ENCODE measurements at places on chromosomes 5 and 9. TPM values are rescaled to one million over a fixed set of nuclear protein-coding genes. Genes with fewer than 3 reads are reported as not detected.

GRCh38 chr5:103901885-103902284, 339.3 kb upstream of the NUDT12 start:
- no peak for DNase-seq

GRCh38 chr9:120387257-120388002, 192.5 kb downstream of the CDK5RAP2 start:
- no peak for DNase-seq

- DNase-seq = no peak
These were observed 111.3 kb downstream of the STK32A start for GRCh38 chr5:147346006-147346561.

DNA sequence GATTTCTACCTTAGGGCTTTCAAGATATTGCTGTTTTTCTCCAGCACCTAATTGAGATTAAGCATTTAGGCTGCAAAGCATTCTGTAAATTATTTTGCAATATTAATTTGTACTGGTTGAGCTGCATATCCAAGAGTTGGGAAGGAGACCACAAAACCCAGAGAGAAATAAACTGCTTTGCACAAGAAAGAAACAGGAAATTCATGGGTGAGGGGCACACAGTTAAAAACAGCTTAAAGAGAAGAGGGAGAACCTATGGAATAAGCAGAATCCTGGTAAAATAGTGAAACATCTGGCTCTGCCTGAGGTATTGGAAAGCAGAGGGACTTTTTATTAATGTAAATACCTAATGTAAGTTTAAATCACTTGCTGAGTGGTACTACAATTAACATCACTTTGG, 243.0 kb downstream of the TMEM167A start:
- no peak for DNase-seq

GRCh38 chr9:109043578-109043977, 30.3 kb upstream of the CTNNAL1 start:
- no peak for DNase-seq

- no peak for DNase-seq
These were observed 21.2 kb downstream of the SYK start for GRCh38 chr9:90822866-90823265.

The EIF4E1B gene
- not detected for total RNA-seq

DNA sequence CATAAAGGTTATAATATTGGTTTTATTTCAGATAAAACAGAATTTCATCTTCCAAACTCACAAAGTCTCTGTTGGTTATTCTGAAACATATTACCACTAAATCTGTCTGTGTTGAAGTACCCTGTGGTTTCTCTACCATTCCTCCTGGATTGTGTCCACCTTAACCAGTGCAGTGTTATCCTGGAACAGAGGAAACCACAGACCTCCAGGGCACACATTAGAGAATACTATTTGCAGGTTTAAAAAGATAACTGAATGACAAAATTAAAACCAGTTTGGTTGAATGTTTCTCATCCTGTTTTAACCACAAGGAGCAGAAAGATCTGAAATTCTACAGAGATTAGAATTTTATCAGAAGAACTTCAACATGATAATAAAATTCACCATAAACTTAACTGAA, 251.8 kb downstream of the CWC27 start:
- no peak for DNase-seq

DNA sequence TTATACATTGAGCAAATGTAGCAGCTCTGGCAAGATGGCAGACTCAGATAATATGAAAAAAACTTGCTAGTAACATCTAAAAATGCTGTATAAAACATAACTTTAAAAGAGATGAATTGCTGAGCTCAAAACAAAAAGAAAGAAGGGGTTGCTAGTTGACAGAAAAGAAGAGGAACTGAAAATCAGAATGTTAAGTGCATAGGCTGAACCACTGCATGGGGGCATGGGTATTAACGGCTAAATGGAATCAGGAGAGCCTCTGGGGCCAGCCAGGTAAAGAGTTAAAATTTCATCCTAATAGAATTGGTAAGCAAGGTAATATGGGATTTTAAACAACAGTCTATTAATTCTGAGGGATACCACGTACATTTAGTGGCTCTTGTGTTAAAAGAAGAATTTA, 146.8 kb downstream of the SMC2 start:
- no peak for DNase-seq

The PPP2R2B gene
- 1.8 TPM for total RNA-seq

- no peak for DNase-seq
These were observed 2.2 kb downstream of the THBS4 start for GRCh38 chr5:80037366-80037765.

DNA sequence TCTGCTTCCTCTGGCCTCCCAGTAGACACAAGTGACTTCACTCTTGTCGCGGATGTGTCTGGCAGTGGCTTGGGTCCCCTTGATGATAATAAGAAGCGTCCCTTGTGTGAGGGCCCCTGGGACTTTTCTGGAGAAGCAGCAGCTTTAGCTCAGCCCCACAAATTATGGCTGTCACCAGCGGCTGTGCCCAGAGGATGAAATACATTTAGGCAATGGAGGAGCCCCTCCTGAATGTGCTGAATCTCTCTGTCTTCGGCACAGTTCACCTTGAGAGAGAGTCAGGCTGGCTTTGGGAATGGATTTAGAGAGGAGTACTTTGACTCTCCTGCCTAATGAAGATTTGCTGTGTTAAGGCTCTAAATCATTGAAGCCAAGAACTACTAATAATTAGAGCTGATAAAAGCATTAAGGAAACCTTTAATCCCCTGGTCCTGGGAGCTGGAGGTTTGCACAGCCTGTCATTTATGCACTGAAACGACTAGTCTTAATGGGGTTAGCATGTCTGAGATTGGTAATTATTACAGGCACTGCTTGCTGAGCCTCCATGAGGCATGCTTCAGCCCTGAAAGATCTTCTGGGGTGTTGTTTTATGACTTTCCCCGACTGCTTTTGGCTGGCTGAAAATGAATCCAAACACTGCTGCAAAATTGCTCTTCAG, 127.0 kb downstream of the TENT4A start:
- DNase-seq = no peak

The TENT4A gene
- total RNA-seq = 30.0 TPM

GRCh38 chr9:98263080-98263479, 7.6 kb upstream of the TBC1D2 start:
- DNase-seq = no peak

GRCh38 chr9:114524247-114524681, 19.0 kb upstream of the WHRN start:
- no peak for DNase-seq

GRCh38 chr5:158409507-158409906, 550.6 kb upstream of the CLINT1 start:
- no peak for DNase-seq

The CD72 gene
- 4.2 TPM for total RNA-seq

GRCh38 chr5:149419859-149420544, 40.9 kb upstream of the IL17B start:
- no peak for DNase-seq

DNA sequence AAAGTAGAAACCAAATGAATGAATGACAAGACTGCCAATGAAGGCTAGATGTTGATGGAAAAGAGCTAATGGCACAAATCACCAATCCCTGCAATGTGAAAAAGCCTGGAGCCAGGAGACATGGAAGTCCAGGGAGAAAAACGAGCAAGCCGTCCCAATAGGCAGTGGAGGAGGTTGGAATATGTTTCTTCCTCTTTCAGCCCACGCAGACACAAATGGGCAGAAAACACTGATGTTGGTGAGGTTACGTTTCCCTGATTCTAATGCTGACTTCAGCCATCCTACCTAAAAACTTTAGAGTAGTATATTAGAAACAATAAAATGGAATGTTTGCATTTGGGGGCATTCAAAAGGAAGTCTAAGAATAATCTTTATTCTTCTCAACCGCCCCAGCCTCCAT, 23.9 kb upstream of the KIF2A start:
- no peak for DNase-seq

GRCh38 chr5:160772854-160773253, 79.2 kb downstream of the ATP10B start:
- DNase-seq = no peak

All from progenitor cell of endocrine pancreas (in vitro differentiated cells).